Endothelial cell of umbilical vein (primary cell): ENCODE measurements at places on chromosomes 5 and 9. TPM values are rescaled to one million over a fixed set of nuclear protein-coding genes. Genes with fewer than 3 reads are reported as not detected.

GRCh38 chr5:116242343-116242742 is 157.5 kb downstream of the COMMD10 start:
- peak; percentile 48 for DNase-seq
- H3K27me3 ChIP-seq, result no peaks in the 10 kb centered on the region

GRCh38 chr9:89036383-89036782 is 45.1 kb downstream of the S1PR3 start:
- no peaks in the 10 kb centered on the region for H3K36me3 ChIP-seq
- no peak for DNase-seq
- H3K27ac ChIP-seq, result no peak overlapping the region
- H3K4me3 ChIP-seq, result no peak overlapping the region
- H3K4me1 ChIP-seq, result peaks cover 4% of the 10 kb centered on the region

GRCh38 chr9:89619019-89619418 is 14.2 kb downstream of the GADD45G start:
- no peak overlapping the region for H3K27ac ChIP-seq
- no peaks in the 10 kb centered on the region for H3K36me3 ChIP-seq
- H3K4me1 ChIP-seq, result no peaks in the 10 kb centered on the region

- H3K27ac ChIP-seq, result no peak overlapping the region
- H3K4me3 ChIP-seq, result no peak overlapping the region
- no peak for DNase-seq
- no peaks in the 10 kb centered on the region for H3K36me3 ChIP-seq
- no peaks in the 10 kb centered on the region for H3K4me1 ChIP-seq
These were observed 9.1 kb upstream of the ZDHHC11 start for GRCh38 chr5:859798-860296.

DNA sequence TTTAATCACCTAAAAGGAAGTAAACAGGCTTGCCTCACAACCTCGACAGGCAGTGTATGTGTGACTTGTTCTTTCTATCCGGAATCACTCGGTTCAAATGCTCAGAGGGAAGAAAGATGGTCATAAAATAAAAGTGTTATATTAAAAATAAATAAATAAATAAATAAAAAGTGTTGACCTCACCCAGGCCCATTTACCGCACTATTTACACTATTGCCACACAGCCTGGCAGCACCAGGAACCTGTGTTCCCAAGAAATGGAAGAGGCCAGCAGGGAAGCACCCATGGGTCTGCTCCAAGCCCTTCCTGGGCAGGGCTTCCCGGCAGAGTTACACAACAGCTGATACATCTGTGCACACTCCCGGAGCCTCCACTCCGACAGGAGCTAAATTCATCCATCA is 127.9 kb downstream of the EFNA5 start:
- H3K4me3 ChIP-seq, result no peak overlapping the region
- no peaks in the 10 kb centered on the region for H3K27me3 ChIP-seq
- peaks cover 29% of the 10 kb centered on the region for H3K4me1 ChIP-seq
- DNase-seq, result peak; percentile 76

OR1Q1 gene
- total RNA-seq, result not detected in 2 replicates

PLAC8L1 gene
- 0.80 and 1.1 TPM in 2 replicates for total RNA-seq
